ENCODE measurements at places on chromosomes 6 and 20.

- DNase-seq, result peak; percentile 66
Observed at GRCh38 chr6:134822920-134823709, 126.8 kb downstream of the ALDH8A1 start.

DNA sequence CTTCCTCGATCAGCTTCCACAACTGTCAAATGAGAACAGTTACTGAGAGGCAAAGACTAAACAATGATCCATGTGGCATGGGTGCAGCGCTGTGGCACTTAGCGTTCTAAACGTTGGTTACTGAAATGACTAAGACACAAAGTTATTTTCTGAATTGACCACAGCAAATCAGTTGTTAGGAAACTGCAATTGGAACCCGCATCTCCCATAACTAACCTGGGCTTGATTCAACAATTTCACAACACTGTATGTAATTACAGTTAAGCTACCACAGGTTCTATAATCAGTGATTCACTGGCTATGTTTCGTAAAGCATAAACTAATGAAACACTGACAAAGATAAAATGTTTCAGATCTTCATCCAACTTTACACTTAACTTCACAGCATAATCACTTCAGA is 12.5 kb downstream of the WDR27 start:
- DNase-seq, result no peak

DNA sequence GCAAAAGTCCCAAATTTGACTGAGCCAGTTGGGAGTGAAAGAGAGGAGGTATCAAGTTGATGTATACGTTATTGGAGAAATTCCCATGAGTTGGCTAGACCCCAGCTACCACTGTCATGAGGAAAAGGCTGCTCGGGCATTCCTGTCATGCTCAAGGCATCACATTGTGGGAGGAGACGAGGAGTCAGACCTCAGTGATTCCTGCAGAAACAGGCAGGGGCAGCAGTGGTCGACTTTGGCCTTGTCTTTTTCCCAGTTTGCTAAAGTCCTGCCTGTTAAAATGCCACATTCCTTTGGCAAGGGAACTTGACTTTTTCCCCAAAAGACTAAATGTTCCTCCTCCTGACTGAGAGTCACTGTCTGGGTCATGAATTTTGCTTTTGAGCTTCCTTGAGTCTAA is 295.5 kb upstream of the HS3ST5 start:
- no peak for DNase-seq

DNA sequence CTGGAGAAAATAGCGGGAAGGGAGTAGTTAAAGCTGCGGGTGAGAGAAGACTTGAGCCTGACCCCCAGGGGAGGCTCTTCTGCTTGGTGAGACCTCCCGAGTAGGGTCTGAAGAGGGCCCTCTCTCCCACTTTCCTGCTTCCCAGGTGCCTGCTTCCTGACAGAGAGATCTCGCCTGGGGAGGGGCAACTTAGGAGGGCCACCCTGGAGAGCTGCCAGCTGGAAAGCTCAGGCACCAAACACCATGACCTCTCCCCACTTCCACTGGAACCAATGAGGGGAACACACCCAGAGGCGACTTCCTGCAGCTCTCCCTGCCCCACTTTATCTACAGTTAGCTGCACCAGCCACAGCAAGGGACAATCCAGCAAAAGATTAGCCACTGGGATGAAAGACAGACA is 208.0 kb downstream of the TBXT start:
- DNase-seq, result no peak

DNA sequence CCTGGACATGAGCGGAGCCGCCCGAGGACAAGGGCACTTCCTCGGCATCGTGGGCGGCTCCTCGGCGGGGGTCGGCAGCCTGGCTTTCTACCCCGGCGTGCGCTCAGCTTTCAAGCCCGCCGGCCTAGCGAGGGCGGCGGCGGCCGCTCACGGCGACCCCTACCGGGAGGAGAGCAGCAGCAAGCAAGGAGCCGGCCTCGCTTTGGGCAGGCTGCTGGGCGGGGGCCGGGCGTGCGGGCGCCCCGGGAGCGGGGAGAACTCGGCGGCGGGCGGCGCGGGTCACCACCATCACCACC is 6.7 kb downstream of the PRDM13 start:
- no peak for DNase-seq

DNA sequence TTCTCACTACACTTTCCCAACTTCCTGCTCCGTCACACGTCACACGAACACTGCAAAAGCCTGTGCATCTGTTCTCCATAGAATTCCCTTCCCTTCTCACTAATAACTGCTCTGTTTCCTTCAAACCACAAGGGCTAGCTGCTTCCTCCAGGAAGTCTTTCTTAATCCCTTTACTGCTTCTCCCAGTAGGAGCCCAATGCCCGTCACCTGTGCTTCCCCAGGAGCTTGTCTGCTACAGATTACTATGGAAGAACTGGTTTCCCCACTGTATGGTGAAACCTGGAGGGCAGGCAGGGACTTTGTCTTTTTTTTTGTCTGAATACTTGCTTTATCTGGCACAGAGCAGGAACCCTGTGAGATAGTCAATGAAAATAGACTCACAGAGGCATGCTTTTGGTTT is 444.7 kb upstream of the MAP3K7 start:
- no peak for DNase-seq

- DNase-seq, result no peak
Observed at GRCh38 chr6:47852727-47853126, 70.9 kb downstream of the OPN5 start.

DNA sequence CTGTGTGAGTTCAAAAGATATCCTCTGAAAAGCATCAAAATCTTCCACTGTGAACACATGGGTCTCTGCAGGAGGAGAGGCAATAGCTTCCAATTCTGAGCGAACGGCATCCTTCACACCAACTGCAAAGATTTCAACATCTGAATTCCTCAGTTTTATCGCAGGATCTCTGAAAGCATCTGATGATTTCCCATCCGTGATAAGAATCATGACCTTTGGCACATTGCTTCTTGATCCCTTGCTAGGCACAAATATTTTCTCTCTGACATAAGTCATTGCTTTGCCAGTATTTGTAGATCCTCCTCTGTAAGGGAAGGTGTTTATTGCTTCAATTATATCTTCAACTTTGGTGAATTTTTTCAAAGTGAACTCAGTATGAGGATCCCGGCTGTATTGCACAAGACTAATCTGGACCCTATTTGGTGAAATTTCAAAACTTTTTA is 22.7 kb downstream of the COL12A1 start:
- no peak for DNase-seq

DNA sequence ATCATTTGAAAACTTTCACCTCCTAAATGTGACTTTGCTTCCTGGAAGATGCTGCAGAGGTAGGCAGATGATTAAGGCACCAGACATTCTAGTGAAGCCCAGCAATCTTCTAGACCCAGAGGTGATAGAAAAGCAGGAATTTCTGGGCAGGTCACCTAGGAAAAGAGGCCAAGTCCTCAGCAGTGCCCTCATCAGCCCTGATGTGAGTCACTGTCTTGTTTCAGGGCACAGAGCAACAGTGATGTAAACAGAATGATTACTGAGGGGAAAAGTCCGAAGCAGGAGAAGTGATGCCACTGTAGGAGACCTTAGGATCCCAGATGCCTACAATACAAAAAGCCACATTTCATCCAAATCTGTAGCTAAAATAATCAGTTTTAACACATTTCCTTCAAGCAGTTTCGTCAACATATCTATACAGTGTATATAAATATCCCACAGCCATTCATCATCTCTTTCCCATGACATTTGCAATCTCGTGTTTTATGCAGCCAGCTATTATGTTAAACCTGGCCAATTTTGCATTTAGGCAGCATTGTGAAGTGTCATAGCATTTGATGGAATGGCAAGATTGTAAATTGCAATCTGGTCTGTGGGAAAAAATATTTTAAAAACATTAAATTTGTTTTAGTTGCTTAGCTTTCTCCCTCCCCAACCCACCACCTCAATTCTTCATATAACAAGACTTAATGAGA is 401.2 kb upstream of the RNF217 start:
- no peak for DNase-seq

- no peak for DNase-seq
Observed at GRCh38 chr6:37339741-37340638, 13.8 kb upstream of the RNF8 start.

- DNase-seq, result peak; percentile 48
Observed at GRCh38 chr6:31870385-31870921, 7.8 kb upstream of the NEU1 start.

- DNase-seq, result peak; percentile 39
Observed at GRCh38 chr20:953742-954141, 37.6 kb upstream of the ANGPT4 start.

GRCh38 chr6:100177956-100178355 is 183.9 kb upstream of the MCHR2 start:
- no peak for DNase-seq

- DNase-seq, result no peak
Observed at GRCh38 chr6:14142063-14142450, 24.5 kb downstream of the CD83 start.

DNA sequence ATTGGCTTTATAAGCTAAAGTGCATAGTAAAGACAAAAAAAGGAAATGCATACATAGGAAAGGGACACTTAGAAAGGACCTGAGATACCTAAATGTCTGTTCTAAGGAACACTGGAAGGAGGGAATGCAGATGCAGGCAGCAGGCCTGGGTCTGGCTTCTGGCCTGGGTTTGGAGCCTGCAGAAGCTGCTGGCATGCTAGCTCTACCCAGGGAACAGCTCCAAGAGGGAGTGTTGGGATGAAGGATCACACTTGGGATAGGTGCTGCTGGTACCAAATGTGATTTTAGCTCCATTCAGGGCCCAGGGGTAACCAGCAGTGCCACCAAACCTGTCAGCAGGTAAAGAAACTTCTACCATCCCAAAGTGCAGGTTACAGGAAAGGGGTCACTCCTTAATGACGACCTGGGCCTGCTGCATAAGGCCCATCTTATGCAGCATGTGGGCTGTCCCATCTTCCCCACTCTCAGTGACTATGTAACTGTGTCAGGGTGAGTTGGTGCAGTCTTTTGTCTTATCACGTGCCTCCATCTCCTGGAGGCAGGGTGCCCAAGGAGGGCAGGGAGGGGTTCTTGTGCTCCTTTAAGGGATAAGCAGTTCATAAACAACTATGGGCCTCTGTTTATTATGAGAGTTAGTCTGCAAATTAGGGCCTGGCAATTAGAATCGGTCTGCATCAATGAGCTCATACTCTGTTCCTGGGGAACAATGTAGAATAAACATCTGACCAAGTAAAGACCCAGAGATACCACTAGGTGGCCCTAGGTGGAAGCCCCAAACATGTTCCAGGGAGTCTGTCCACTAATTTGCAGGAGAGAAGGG is 26.9 kb downstream of the DDX27 start:
- DNase-seq, result peak; percentile 53

DNA sequence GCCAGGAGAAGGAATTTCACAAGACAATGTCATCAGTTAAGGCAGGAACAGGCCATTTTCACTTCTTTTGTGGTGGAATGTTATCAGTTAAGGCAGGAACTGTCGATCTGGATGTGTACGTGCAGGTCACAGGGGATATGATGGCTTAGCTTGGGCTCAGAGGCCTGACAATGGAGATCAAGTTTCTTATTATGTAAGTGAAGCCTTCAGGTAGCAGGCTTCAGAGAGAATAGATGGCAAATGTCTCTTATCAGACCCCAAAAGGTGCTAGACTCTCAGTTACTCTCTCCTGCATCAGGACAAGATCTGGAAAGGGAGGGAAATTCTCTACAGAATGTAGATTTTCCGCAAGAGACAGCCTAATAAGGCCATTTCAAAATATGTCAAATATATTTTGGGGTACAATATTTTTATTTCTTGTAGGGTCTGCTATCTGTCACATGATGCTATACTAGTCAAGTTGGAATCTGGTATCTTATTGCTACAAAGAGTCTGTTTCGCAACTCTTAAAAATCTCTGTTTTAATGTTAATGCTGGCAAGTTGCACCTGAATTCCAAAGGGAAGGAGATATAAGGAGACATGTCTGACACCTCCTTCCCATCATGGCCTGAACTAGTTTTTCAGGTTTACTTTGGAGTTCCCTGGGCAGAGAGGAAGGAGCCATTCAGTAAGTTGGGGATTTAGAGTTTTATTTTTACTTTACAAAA is 48.8 kb downstream of the TRDN start:
- DNase-seq, result no peak

- DNase-seq, result no peak
Observed at GRCh38 chr6:119543332-119543731, 193.8 kb upstream of the MAN1A1 start.

DNA sequence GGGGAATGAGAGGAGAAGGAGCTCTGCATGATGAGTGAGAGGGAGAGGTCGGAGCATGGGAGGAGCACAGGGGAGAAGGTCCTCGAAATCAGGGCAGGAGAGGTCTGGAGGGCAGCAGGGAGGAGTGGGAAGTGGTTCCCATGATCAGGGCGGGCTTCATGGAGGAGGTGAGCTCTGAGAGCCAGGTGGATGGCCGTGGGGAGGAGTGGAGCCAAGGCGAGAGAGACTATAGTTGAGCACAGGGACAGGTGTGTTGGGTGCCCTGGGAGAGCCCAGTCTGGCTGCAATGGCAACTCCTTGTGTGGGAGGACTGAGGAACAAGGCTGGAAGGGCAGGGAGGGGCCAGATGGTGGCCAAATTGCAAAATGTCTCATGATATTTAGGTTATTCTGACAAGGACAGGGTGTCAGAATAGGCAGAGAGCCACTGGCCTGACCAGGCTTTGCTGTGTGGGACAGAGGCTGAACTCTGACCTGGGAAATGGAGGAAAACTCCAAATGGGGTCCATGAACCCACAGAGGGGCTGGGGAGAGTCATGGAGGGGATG is 21.4 kb downstream of the TTBK1 start:
- no peak for DNase-seq

DNA sequence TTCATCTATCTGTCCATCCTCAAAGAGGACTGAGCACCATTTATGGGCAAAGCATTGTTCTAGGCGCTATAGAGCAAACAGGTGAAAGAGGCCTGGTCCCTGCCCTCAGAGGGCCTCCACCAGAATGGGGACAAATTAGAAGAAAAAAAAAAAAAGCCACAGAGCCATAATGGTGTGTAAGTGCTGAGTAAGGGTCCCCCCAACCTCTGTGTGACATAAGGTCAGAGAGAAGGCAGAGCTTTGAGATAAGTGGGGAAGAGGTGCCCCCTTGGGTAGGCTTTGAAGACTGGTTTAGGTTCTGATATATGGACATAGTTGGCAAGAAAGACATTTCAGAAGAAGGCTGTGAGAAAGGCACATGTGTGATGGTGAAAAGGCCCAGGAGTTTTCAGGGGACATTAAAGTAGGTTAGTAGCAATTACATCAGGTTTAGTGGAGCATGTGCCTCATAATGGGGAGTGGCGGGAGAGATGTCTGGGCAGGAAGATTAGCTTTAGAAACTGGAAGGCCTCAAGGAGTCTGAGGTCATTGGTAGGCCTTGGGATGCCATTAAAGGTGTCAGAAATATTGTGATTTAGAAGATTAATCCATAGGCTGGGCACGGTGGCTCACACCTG is 15.3 kb upstream of the ZBTB9 start:
- no peak for DNase-seq

DNA sequence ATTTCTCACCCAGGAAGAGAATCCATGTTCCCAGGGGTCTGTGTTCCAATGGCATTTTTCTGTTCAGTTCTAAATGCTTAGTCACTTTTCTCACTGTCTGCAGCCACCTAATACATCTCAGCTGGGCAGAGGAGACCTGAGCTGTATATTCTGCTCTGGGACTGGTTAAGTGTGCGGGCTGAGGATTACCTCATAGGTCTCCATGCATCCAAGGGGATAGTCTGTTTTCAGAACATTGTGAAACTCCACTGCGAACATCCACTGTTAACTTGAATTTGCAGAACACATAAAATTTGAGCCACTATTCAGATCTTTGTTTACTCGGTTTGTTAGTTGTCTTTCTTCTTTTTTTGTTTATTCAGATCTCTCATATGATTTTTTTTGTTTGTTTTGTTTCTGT is 947.1 kb downstream of the TFAP2A start:
- no peak for DNase-seq

- DNase-seq, result peak; percentile 51
Observed at GRCh38 chr6:104771258-104771832, 88.4 kb downstream of the HACE1 start.

Data from NCI-H2171 treated with DMSO at 0.1 percent for 48 hours (cell line).